ENCODE measurements at places on chromosomes 5 and 9. TPM values are rescaled to one million over a fixed set of nuclear protein-coding genes. Genes with fewer than 3 reads are reported as not detected.

DNA sequence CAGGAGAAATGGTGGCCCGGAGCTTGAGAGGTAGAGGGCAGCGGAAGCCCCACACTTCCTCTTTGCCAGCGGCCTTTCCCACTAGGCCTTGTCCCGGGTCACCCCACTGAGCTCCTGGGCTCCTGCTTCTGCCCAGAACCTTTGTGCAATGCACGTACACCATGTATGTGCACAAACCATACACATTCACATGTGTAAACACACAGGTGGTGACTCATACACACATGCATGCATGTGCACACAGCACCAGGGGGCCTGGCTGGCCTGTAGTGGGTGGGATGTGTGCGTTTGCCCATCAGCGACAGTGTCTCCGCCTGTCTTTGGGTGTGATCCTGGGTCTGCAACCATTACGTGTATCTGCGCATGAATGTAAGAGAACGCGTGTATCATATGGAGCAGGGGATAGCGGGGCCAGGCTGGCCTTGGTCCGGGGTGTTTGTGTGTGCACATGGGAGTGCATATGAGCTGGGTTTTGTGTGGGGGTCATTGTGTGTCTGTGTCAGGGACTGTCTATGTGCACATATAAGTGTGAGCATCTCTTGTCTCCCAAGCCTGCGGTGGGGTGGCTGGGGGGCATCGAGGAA is 43.7 kb downstream of the PSD2 start:
- no peak for DNase-seq

DNA sequence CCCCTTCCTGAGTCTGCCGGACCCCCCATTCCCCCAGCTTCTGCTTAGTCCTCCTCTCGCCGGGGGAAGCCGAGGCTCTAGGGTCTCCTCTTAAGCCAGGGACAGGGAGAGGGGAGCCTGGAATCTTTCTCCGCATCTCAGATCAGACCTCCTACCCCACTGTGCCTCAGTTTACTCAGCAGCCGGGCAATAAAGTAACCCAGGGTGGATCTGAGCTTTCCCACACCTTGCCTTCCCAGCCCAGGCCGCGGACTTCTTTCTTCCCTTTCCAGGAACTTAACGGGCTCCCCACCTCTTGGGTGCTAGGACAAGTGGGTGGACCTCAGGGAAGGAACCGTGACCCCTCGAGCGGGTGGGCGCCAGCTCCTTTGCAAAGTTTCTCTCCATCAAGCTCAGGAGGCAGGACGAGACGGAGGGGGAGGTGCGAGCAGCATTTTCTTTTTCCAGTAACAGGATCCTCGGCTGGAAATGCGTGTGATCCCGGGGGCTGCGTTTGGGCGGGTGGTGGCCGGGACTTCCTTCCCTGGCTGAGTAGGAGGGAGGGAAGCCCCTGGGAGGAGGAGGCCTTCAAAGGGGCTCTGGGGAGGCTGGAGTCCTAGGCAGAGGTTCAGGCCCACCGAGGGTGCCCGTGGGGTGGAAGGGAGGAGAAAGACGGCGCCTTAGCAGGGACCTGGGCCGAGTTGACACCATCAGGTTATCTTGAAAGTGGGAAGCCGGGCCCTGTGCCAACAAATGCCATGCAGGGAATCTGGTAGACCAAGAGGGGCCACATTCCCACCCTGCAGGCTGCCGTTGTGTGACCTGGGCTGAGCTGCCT is 795 bp downstream of the DAB2IP start:
- no peak for DNase-seq

DNA sequence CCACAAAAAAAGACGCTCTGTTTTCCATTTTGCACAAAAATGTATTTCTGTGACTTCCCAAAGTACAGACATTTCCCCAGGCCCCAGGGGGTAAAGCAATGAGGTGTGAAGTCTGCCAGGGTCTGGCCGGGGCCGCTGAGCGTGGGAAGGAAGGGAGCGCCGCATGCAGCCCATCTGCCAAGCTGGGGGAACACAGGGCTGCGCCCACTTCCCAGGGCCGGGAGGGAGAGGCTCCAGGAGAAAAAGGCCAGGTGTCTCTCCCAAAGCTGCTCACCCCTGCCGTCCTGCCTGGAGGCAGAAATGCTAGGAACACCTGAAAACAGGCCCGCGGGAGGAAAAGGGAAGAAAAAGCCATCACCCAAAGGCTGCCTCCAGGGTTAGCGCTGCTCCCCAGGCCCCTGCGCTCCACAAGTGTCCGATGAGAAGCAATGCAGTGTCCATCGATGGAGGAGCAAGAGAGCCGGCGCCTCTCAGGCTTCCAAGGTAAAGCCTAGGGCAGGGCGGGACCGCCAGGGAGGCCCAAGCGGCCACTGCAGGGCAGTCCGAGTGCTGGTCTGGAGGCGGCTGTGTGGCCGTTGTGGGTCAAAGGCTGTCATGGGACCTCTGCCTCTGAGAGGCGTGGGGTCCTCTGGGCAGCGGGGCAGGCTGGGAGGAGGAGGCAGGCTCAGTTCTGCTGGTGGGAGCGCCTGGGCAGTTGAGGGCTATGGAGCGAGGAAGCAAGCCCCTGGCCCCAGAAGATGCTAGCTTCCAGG is 6.0 kb upstream of the ZDHHC12 start:
- no peak for DNase-seq

GRCh38 chr5:95393279-95393678 is 2.1 kb downstream of the FAM81B start:
- DNase-seq, result no peak

DNA sequence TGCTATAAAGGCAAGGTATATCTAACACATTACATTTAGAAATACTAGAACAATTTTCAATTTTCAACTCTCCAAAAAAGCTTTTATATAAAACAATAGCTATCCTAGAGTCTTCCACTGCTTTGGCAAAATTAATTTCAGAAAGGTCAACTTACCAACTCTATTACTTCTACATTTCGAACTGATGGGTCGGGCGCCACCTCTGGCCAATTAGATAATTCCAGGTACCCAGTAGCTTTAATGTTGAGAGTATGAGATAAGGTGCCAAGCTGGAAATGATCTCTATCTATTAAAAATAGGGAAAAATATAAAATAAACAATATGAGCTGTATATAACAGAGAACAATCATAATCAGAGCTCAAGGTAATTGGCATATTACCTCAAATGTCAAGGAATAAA is 166.6 kb downstream of the AP3B1 start:
- no peak for DNase-seq

DNA sequence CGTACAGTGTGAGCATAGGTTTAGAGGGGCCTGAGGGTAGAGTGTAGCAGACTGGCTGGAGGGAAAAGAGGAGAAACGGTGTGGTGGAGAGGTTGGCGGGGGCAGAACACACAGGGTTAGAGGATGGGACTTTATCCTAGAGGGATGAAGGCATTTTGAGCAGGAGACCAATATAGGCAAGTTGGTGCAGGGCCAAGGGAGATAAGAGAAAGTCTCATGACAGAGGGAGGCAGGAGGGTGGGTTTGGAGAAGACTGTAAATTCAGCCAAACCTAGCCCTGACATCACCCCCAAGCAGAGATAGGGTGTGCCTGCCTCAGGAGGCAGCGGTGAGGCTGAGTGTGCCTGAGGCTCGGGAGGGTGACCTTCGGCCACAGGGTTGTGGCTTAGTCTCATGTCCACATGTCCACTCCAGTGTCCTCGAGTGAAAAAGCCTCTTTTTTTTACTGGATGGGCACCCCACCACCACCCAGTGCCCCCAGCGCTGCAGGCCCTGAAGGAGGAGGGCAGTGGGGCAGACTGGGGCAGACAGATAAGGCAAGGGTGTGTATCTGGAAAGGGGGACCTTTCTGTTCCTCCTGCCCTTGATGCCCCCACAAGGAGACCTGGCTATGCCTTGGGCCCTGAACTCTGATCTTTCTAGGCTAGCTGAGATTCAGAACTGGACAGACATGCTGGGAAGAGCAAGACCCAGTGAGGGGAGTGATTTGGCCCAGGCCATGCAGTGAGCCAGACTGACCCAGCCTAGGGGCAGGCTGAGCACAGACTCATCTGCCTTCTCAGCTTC is 108.7 kb downstream of the RGS3 start:
- peak; percentile 10 for DNase-seq

DNA sequence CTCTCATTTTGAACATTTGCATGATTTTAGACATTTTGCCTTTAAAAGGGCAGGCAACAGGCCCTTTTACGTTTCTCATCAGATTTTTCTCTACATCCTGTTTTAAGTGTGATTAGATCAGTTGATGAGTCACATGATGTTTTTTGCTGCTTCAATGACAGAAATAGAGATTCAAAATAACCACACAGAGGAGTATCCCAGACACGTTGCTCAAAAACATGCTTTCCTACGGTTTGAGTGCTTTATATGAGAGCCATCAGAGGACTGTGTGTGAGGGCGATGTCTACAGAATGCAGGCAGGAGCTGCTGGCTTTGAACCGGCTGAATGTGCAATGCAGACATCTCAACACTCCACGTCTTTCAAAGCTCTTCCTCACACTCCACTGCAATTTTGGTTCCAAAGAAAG is 42.1 kb downstream of the OTULIN start:
- no peak for DNase-seq

DNA sequence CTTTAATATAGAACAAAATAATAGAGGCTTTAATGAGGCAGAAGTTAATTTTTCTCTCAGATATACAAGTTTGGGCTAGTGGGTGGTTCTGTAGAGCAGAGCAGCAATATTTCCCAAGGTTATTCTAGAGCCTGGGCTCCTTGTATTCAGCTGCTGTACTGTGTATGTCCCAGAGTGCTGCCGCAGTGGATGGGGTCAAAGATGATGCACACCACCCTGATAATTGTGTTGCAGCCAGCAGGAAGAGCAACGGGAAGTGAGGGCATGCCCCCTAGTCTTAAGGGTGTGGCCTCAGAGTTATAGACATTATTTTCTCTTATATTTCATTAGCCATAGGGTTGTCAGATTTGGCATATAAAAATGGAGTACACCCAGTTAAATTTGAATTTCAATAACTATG is 23.9 kb upstream of the KIF4B start:
- DNase-seq, result no peak

Gene REEP2
- 2.0 TPM for total RNA-seq

Gene POU5F2
- total RNA-seq, result 3.0 TPM

- DNase-seq, result no peak
Observed at GRCh38 chr5:106331415-106331814, 1339.3 kb downstream of the EFNA5 start.

GRCh38 chr5:102811972-102812371 is 56.9 kb downstream of the PAM start:
- no peak for DNase-seq

Gene GPR21
- total RNA-seq, result 2.3 TPM

Gene ATP10B
- total RNA-seq, result not detected

GRCh38 chr5:120628156-120628555 is 164.1 kb downstream of the PRR16 start:
- DNase-seq, result no peak

DNA sequence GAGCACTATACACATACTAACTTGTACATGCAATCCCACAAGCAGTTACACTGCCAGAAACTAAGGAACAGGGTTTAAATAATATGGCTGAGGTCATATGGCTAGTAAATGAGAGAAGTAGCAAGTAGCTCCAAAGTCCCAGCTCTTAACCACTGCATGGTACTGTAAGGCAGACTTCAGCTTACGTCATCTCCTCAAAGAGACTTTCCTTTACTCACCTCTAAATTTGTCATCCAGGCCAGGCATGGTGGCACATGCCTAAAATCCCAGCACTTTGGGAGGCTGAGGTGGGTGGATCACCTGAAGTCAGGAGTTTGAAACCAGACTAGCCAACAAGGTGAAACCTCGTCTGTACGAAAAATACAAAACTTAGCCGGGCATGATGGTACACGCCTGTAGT is 20.4 kb upstream of the SELENOP start:
- no peak for DNase-seq

- no peak for DNase-seq
Observed at GRCh38 chr9:135830496-135830895, 76.8 kb downstream of the CAMSAP1 start.

Gene MELK
- total RNA-seq, result 2.6 TPM

GRCh38 chr9:129558063-129558550 is 62.8 kb downstream of the C9orf50 start:
- DNase-seq, result no peak

Measured in omental fat pad (tissue), 4 donors.